ENCODE measurements at places on chromosomes 6 and 20.

DNA sequence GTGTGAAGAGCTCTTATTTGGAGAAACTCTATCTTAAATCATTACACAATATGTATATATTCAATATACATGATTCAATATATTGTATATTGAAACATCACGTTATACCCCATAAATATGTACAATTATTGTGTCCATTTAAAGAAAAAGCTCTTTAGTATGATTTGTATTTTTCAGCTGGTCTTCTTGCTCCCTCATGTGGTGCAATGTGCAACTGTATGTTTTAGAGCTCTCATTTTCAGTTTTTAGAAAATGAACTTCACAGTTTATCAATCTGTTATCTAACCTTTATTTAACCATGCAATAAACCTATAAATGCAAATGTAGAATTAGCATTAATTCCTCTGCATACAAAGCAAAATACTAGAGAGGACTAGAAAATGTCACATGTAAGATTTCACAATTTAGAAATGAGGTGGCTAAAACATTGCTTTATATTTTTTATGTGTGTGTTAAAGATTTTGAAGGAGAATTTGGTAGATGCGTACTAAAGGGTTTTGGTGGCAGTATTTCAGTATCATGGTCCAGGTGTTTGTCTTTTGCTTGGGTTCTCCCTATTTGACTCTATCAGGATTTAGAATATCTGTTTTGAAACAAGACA lies 167.1 kb downstream of the PHF3 start:
- DNase-seq = no peak

GRCh38 chr6:16139556-16139955 lies 10.7 kb downstream of the MYLIP start:
- DNase-seq = no peak

DNA sequence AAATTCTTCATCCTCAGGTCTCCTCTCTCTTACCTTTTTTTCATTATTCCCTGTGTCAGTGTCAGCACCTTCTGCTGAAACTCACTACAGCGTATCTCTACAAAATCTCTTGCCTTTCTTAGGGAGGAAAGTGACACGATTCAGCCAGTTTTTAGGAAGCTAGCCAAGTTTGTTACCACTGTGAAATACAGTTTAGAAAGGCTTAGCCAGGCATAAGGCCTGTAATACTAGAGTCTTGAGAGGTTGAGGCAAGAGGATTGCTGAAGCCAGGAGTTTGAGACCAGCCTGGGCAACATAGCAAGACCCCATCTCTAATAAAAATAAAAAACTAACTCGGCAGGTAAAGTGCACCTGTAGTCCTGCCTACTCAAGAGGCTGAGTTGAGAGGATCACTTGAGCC lies 16.7 kb downstream of the TAB2 start:
- DNase-seq = no peak

GRCh38 chr6:83824388-83824801 lies 28.8 kb upstream of the RIPPLY2 start:
- DNase-seq = no peak

DNA sequence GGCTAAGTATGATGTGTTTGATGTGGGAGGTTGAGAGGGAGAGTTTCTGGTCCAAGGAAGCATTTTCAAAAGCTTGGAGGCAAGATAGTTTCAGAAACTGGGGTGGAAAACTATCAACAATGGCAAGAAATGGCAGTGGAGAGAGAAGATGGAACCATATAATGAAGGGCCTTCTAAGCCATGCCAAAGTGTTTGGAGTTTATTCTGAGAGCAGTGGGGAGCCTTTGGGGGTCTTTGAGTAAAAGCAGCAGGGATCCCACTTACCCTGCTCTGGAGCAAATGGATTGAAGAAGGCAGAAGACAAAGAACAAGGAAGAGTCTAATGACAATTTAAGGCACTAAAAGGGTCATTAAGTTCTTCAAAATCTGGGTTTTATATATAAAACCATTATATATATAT lies 538.9 kb downstream of the UTRN start:
- no peak for DNase-seq

- no peak for DNase-seq
These were observed 94.5 kb downstream of the ARHGAP18 start for GRCh38 chr6:129615496-129615895.

GRCh38 chr20:17470521-17470920 lies 60.7 kb downstream of the BFSP1 start:
- no peak for DNase-seq

GRCh38 chr6:118743746-118744145 lies 92.4 kb upstream of the CEP85L start:
- DNase-seq = no peak

GRCh38 chr6:26089272-26089671 lies 2.0 kb downstream of the HFE start:
- no peak for DNase-seq

GRCh38 chr20:41696428-41696827 lies 78.3 kb upstream of the CHD6 start:
- no peak for DNase-seq

- no peak for DNase-seq
These were observed 105.4 kb downstream of the NCOA3 start for GRCh38 chr20:47606983-47607613.

DNA sequence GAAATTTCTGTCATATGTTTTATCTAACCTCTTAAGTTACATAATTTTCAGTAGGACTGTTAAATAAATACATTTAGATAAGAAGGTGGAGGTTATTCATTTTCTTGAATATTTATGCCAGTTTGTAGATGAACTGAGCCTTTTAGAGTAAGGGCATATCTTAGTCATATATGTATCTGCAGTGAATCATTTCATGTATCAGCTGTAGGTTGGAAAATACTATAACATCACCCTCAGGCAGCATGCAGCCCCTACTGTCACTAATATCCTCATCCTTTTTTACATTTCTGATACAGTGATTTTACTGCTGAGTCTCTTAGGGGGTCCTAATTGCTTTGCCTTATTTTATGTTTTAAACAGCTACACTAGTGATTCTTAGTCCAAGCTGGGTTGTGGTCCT lies 19.5 kb upstream of the SUMO4 start:
- DNase-seq = no peak

DNA sequence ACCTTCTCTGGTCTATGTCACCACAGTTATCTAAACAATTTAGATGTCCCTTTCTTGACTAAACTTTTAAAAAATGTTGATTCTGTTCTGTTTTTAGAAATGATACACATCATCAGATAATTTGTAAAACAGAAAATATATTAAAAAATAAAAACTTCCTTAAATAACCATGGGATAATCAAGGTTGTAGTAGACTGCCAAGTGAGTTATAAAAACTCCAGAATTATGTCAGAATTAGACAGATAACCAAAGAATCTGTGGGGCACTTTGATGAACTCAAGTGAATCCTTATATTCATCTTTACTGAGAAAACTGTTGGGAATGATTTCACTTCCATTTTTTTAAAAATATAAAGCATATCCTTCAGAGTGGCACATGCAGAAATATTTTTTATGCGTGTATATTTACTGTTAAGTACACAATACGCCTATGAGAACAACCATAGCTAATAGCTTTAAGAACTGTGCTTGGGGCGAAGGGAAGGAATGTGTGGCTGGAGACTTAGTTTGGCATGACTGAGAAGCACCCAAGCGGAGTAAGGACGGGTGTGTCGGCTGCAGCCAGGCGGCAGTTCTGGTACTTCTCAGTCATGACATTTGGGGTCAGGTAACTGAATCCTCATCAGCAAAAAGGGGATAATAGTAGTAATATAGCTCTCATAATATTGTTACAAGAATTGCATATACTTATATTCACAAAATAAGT lies 604.7 kb upstream of the CITED2 start:
- no peak for DNase-seq

DNA sequence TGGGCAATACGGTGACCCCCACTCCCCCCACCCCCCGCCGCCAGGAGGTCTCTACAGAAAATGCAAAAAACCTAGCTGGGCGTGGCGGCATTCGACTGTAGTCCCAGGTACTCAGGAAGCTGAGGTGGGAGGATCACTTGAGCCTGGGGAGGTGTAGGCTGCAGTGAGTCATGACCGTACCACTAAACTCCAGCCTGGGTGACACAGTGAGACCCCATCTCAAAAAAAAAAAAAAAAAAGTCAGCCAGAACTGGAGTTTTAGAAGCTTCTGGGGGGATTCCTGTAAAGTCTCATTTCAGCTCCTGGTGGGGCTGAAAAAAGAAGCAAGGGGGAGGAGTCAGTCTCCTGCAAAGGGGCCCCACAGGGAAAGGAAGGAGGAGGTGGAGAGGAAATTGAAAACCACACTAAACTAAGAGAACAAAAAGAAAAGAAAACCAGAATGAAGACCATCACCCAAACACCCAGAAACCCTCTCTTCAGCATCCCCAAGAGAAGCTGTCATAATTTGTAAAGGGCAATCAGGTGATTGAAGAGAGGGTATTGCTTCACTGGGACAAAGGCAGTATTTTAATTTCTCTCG lies 50.4 kb downstream of the NOL4L start:
- peak; percentile 38 for DNase-seq

DNA sequence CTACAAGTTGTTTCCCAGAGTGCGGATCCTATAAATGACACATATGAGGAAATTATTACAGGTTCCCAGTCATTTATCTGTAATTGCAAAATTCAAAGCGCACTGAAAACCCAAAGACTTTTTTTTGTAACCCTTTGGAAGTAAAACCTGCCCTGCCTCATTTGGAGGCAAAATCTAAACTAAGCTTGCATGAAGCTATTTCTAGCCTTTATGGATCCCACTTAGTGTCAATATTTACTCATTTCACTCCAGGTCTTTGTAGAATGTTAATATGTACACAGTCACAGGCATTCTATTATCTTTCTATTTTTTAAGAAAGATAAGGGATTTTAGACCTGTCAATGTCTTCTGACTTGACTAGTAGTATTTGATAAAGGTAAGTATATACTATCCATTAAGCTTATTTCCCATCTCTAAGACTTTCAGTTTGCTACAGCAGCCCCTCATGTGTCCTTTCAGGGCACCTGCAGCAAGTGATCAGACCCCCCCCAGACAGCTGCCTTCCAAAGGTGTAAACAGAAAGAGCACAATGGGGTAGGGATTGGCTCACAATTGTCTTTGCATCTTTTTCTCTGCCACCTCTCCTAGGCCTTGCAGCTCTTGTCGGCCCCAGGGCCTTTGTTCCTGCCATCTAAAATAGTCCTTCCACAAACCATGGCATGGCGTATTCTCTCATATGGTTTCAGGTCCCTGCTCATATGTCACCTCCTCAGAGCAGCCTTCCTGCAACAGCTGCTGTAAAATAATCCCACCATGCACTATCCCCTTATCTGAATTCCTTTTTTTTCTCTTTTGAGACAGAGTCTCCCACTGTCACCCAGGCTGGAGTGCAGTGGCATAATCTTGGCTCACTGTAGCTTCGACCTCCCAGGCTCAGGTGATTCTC lies 1.3 kb upstream of the REPS1 start:
- no peak for DNase-seq

- DNase-seq = no peak
These were observed 109.7 kb downstream of the CDK19 start for GRCh38 chr6:110705543-110705942.

DNA sequence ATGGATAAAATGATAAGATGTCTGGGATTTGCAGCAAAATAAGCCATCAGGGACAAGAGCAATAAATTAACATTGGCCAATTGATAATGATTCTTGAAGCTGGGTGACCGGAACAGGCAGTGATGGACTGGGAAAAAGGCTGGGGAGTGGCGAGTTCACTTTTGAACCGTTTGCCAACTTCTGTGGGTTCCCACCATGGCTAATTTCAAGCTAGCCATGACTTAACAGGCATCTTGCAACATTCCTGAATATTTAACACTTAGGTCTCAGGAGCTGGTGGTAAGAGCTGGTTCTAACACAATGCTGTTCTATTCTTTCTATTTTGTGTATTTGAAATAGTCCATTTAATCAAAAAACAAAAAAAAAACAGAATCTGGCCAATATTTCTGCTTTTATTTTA lies 37.6 kb upstream of the CD83 start:
- DNase-seq = no peak

- no peak for DNase-seq
These were observed 34.0 kb upstream of the SCGN start for GRCh38 chr6:25617997-25618396.

- DNase-seq = no peak
These were observed 237.8 kb downstream of the LY86 start for GRCh38 chr6:6826095-6826901.

GRCh38 chr6:97465877-97466561 lies 183.0 kb upstream of the MMS22L start:
- DNase-seq = no peak

DNA sequence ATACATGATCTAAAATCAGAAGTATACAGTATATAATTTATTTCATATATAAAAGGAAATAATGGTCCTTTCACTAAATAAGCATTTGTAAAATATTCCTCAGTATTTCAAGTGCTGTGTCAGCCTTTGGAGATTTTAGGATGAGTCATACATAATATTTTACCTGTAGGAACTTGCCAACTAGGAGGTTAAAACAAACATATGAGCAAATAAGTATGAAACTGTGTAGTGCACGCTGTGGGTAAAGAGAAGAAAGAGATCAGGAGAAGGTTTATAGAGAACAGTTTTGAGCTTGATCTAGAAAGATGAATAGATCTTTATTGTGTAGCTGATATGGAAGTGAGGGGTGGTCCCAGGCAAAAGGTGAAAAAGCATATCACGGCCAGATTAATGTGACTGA lies 169.9 kb upstream of the RNF217 start:
- no peak for DNase-seq

DNA sequence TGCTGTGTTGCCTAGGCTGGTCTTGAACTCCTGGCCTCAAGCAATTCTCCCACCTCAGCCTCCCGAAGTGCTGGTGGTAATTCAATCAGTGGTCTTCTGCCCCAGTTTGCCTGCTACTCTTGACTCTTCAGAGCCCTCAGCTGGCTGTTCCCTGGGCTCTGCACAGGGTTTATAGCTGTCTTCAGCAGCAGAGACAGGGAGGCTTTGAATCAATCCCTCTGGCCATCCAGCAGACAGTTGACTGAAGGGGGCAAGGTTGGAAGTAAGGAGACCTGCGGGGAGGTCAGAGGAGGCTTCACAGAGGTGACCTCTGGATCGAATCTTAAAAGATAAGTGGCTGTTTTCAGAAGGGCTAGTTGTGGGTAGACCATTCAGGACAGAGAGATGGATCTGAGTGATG lies 26.0 kb upstream of the KIF3B start:
- DNase-seq = no peak

DNA sequence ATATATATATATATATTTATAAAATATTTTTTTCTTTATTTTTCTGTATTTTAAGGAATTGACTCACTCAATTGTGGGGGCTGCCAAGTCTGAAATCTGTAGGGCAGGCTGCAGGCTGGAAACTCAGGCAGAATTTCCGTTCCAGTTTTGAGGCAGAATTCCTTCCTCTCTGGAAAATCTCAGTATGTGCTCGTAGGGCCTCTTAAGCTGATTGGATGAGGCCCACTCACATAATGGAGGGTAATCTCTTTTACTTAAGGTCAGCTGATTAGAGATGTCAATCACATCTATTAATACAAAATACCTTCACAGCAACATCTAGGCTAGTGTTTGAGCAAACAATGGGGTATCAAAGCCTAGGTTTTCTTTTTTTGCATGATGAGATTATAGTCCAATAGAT lies 244.7 kb upstream of the RNF24 start:
- DNase-seq = no peak

DNA sequence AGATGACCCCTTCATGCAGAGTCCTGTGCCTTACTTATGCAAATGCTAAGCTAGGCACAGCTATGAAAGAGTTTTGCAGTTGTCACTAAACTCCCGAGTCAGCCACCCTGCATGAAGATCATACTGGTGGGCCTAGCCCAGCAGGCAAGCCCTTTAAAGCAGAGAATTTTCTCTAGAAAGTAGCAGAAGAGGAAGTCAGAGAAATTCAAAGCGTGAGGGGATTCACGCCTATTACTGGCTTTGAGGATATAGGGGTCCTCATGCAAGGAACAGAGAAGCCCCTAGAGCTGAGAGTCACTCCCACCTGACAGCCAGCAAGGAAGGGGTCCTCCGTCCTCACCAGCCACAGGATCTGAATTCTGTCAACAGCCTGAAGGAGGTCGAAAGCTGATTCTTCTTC lies 54.6 kb downstream of the MYB start:
- no peak for DNase-seq
